Activated naive CD8-positive, alpha-beta T cell treated with anti-CD3 and anti-CD28 coated beads, Interleukin-2, amount 50 U/mL, for 16 hours (primary cell): ENCODE measurements at places on chromosomes 5 and 9.

- no peak for DNase-seq
These were observed 4.7 kb downstream of the LNPEP start for GRCh38 chr5:96940586-96940985.

DNA sequence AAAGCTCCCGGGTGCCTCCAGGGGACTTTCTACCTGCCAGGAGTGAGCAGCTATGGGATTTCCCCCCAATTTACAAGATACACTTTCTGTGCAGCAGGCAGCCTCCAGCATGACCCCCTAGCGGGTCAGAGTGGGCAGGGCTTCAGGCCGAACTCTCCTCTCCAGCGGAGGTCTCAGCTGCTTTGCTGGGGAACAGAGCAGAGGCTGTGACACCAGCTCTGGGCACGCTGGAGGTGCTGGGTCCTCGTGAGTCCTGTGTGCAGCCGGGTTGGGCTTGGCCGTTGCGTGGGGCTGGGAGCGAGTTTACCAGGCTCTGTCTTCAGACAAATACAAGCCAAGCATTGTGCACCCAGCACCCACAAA lies 2.9 kb downstream of the NRARP start:
- DNase-seq = no peak

- DNase-seq = no peak
These were observed 136.5 kb downstream of the EFNA5 start for GRCh38 chr5:107533910-107534876.

DNA sequence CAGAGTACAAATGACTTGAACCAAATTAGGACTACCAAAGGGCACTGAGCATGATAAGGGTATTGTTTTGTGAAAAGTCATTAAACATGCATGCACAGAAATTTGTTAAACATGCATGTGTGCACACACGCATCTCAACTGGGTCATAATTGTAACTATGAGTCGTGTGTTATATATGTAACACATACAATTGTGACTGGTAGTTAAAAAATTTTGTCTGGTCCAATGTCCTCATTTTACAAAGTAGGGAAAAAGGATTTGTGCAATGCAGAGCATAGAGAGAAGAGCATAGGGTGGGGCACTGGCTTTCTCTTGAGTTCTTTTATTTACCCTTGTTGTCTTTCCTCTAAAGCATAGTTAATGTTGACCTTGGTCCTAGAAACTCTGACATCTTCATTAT lies 19.3 kb upstream of the IGFBPL1 start:
- DNase-seq = no peak

DNA sequence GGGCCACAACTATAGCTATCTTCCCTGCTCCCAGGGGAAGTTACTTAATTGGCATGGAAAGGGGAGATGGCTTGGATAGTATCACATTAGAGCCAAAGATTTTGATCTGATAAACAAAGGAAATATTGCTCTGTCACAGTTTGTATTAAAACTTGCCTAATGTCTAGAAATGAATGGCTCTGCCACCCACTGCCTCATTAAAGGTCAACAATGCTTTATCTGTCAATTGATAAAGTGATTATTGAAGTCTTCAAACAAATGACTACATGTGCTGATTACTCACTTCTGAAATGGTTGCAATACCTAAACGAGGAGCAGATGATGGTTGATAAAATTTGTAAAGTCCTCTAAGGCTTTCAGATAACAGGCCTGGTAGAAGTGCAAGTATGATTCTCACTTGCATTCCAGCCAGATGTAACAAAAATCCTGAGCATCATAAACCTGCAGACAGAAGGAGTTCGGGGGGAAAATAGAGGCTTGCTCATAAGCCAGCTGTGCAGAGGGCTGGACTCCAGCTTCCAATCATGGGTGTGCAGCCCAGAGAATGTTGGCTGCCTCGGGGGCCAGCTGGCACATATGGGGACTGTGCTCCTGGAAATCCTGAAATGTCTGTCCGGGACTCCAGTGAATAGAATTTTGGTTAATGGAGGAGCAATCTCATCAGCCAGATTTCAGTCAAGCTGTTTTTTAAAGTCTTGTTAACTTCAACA lies 200.5 kb upstream of the SLC27A6 start:
- DNase-seq = no peak

DNA sequence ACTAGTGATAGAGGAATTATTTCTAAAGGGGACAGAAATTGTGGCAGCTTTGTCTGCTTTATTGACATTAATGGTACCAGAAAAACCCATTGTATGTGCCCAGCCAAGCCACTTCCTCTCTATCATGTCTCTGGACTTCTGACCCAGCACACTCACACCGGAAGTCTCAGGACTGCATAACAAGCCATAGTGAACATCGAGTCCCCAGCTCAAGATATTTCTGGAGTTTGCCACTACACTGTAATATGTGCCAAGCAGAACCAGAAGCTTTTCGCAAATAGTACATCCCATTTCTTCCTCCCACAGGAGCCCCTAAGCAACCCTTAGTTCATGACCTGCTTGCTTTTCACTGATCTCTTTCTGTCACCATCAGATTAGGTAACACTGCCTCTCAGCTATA lies 187.4 kb upstream of the GHR start:
- DNase-seq = no peak

DNA sequence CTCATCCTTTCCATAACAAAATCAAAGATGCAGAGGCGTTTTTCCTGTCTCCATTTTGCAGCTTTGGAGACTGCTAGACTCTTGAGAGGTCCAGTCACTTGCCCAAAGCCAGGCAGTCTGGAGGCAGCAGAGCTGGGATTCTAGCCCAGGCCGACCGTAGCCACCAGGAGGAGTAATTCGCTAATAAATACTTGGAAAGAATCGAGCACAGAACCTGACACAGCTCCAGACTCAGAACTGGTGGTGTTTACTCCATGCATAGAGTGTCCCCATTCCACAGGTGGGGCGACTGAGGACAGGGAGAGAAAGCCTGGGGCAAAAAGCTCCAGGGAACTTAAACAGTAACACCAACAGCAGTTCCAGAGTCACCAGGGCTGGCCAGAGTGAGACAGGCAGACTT lies 10.7 kb upstream of the CERCAM start:
- DNase-seq = no peak

DNA sequence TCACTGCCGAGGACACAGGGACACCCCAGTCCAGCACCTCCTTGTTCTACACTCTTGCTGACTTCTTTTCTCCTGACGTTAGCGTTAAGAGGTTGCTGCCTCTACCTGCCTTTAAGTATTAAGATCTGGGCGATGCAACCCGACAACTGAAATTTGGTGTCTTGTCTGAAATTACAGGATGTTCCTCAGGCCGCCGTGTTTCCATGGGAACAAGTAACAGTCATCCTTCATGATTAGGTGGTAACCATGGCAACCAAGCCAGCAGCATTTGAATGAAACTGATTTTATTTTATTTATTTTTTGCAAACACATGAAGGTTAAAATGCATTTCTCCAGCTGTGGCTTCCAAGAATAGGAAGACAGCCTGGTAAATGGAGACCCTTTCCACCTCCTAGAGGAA lies 20.8 kb downstream of the DAB2IP start:
- DNase-seq = no peak

GRCh38 chr5:74575741-74576538 lies 64.6 kb downstream of the ENC1 start:
- no peak for DNase-seq

DNA sequence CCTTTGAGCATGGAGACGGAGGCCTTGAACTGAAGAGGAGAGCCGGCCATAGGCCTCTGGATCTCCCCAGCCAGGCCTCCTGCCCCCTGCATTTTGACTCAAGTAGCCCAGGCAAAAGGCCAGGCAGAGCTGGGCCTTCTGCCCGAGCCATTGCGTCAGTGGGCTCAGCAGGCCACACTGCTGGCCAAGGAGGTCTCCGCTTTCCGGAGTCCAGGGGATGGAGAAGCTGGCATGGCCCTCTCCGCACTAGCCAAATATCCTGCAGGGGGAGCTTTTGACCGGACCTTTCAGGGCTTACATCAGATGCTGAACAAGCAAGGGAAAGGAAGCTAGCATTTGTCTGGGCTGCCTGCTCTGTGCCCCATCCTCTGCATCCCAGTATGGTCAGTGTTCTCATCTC lies 386.8 kb downstream of the TRIM36 start:
- DNase-seq = no peak

- DNase-seq = no peak
These were observed 213.1 kb upstream of the GAS1 start for GRCh38 chr9:87160148-87161102.

DNA sequence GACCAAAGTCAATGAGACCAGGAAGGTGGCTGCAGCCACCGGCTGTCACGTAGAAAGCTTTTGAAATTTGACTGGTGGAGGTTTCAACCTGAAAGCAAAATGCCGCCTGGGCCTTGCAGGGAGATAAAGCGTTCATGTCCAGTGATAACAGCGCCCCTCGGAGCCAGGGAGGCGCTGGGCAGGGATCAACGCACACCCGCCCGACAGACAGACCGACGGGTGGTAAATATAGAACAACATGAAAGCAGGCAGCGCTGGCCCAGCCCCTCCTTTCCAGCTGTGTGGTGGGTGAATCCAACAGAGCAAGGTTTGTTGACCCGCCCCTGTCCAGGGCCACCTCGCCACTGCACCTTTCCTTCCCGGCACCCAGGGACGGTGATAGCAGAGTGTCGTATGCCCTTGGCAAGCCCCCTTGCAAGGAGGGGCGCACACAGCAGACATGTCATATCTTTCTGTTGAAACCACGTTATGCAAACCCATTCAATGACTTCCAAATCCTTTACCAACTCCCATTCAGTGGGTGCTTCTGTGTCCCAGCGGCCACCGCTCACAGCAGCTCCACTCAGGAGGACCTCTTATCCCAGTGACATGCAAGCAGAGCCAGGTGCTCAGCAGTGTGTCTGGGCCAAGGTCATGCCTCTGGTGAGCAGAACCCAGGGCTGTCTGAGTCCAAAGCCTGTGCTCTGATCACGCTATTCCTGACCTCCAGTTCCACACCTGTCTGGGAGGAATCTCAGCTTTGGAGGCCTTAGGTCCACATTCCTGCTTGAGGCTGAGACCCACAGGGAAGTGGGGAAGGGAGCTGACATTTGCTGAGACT lies 38.7 kb downstream of the NKX2-5 start:
- no peak for DNase-seq

GRCh38 chr9:135612981-135613910 lies 26.1 kb downstream of the GLT6D1 start:
- no peak for DNase-seq

GRCh38 chr5:152855441-152855840 lies 450.4 kb upstream of the NMUR2 start:
- no peak for DNase-seq

- DNase-seq = no peak
These were observed 35.2 kb downstream of the FAT2 start for GRCh38 chr5:151555760-151556576.

DNA sequence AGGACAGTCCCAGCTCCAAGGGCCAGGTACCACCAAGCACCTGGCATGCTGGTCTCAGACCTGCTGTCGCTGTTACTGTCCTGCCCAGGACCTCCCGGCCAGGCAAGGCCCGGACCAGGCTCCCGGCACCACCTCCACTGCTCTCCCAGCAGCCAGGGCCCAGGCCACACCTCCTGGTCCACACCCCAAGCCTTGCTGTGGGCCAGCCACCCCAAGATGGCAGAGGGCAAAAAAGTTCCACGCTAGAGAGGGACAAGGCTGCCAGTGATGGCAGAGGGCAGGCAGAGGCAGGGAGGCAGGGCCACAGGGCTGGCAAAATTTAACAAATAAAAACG lies 1.1 kb downstream of the DNLZ start:
- DNase-seq = no peak

- DNase-seq = no peak
These were observed 380.5 kb upstream of the SMC2 start for GRCh38 chr9:103713631-103714030.

DNA sequence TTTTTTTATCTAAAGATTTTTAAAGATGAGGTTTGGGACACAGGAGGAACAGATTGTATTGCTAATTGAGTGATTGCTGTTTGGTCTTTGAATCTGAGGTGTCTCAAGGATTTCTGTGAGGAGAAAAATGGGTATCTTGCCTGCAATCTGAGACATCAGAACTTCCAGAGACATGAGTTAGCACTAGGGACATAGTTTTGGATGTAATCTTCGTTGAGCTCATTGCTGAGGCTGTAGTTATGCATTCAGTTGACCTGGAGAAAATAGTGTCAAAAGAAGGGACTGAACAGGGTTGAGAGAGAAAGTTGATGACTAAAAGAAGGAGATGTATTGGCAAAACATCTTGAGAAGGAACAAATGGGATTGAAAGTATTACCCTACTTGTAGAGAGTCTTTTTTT lies 24.6 kb downstream of the C9orf85 start:
- DNase-seq = no peak

DNA sequence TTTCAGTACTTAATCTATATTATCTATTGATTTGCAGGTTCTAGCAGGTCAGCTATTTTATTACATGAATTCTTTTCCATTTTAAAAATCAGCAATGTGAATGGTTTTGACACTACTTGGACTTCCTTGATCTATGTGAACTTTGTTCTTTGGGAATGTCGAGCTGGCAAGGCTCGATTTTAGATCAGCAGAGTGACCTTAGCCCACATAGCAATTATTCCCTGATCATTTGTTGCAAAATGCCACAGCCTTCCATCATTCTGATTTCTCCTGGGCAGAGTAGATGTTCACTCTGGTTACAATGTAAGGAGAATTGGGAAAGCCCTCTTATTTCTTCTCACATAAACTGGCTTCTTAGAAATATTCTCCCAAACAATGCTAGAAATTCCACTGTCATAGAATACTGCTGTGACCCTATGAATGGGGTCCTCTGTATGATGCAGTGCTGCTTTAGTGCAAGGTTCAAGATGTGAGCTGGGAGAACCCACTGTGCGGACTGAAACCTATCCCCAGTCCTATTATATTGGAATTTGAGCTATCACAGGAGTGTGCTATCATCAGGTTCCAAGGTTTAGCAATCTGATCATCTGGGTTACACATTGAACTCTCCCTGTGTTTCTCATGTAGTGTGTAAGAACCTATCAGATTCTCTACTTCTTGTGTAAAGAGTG lies 15.7 kb upstream of the GDA start:
- DNase-seq = no peak

DNA sequence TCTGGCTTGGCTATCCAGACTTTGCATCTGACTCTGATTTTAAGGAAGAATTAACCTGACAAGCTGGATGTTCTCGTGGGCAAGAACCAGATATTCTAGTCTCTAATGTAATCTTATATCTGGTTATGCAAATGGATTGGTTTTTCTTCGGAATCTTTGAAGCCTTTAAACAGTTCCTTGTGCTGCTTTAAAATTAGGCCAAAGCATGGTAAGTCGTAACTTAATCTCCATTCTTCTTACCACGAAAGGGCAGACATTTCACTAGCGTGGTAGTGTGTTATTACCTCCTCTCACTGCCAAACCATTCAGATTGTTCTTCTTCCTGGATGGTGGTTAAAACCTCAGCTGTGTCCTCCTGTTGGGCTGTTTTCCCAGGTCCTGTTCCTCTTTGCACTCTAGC lies 34.1 kb upstream of the TTC23L start:
- no peak for DNase-seq
